ENCODE measurements at places on chromosomes 2 and 18.
A peak's percentile ranks its signal among the peaks of the same experiment; 100 is the strongest.

- peak; percentile 4 for DNase-seq
Observed at GRCh38 chr18:63994783-63995399, 25.0 kb downstream of the SERPINB8 start.

- no peak for DNase-seq
Observed at GRCh38 chr18:62165583-62165982, 21.3 kb downstream of the PIGN start.

- DNase-seq, result no peak
Observed at GRCh38 chr18:33541316-33541715, 36.7 kb upstream of the ASXL3 start.

DNA sequence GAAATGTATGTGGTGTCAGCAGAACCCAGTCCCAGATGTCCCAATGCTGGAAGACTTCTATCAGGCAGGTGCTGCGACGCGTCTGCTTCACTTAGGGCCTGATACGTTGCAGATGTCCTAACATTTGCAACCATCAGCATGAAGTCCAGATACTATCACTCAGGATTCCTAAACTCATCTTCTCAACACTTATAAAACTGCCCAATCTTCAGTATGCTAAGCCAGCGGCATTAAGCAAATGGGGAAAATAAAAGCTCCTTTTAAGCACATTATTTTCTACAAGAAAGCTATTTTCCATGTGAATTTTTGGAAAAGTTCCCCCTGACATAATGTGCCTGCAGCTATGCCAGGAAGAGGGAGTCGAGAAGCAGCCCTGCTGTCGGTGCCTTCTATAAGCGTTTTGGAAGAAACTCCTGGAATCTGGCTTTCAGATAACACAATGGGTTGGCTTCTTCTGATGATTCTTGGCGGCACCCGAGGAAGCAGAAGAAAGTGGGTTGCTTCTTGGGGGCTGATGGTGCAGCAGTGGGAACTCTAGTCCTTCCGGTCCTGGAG, 60.7 kb upstream of the ITGA6 start:
- no peak for DNase-seq

GRCh38 chr2:195500879-195501278, 156.1 kb upstream of the SLC39A10 start:
- DNase-seq, result no peak

DNA sequence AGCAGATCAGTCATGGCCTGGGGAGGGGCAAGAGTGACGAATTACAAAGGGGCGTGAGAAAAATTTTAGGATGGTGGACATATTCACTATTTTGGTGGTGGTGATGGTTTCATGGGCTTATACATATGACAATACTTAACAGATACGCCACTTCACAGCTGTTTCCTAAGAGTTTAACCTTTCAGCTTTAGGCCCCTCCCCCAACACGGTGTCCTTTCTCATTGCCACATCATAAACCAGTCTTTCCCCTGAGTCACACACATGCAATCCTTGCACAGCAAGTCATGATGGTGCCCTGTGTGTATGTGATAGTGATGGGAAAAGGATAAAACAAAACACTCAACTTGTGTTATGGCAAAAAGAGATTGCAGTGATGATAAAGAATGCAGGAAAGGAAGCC, 47.6 kb upstream of the IL1R1 start:
- DNase-seq, result no peak

GRCh38 chr2:220341014-220341413, 713.6 kb downstream of the SLC4A3 start:
- no peak for DNase-seq

DNA sequence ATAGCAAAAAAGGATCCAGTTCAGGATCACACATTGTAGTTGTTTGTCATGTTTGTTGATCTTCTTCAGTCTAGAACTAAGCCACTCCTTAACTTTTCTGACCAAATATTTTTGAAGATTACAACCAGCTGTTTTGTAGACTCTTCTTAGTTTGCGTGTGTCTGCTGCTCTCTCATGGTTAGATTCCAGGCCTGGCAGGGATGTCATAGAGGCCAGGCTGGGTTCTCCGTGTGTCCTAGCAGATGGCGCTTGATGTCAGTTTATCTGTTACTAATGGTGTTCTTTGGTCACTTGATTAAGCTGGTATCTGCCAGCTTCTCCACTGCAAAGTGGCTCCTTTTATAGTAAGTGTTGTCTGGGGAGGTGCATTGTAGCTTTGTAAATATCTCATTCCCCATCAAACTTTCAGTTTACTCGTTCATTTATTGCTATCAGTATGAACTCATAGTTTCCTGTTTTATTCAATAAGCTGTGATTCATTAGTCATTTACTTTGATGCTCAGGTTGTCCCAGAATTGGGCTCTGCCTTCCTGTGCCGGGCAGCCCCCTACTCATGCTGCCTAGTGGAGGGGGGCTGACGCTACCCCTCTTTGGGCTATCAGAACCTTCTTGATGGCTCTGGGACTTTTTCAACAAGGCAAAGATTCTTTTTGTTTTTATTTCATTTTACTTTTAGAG, 42.1 kb downstream of the GRHL1 start:
- no peak for DNase-seq
